ENCODE measurements at places on chromosomes 12 and 14.
A peak's percentile ranks its signal among the peaks of the same experiment; 100 is the strongest.

DNA sequence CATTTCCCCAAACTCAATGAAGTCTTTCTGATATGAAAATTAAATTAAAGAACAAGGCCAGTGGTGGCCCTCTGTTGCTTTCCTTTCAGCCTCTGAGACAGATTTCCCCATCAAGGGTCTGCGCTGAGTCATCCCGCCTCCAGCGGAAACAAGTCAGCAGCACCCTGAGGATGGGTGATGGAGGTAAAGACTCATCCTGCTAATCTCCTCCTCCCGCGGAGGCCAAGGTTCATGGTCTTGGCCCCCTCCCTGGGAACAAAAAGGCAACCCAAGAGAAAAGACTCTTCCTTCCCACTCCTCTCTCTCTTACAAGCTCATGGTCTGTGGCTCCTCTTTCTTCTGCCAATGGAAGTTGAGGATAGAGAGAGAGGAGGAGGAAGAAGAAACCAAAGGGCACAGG is 9.0 kb upstream of the NUMB start:
- DNase-seq = no peak

- no peak for DNase-seq
These were observed 92.7 kb downstream of the PAH start for GRCh38 chr12:102824218-102824835.

DNA sequence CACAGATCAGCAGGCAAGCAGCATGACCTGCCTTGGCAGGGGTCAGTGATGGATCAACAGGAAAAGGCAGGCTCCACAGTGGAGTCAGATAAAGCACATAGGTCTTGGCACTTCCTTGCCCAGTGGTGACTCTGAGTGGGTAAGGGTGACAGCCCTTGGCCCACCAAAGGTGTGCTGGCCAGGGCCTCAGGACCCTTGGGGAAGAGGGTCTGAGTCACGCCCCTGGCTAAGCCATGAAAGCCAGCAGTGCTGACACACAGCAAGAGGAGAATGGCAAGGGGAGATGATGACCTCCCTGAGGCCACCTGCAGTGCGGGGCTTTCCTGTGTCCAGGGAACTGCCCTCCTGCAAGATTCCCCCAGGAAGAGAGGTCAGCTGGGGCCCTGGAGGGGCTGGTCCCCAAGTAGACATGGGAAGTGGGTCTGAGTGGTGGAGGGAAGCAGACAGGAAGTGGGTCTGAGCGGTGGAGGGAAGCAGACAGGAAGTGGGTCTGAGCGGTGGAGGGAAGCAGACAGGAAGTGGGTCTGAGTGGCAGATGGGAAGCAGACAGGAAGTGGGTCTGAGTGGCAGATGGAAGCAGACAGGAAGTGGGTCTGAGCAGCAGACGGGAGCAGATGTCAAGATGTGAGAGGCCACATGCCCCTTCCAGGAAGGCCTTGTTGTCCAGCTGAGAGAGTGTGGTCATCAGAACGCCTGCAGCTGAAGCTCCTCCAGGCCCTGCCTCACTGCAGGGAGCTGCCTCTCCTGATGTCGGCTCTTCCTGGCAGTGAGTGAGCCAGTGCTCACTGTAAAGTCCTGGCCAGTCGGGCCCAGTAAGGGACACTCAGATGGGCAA is 34.8 kb downstream of the DIO3 start:
- DNase-seq = peak; percentile 39

- DNase-seq = no peak
These were observed 18.2 kb downstream of the PDE6H start for GRCh38 chr12:14991069-14991468.

DNA sequence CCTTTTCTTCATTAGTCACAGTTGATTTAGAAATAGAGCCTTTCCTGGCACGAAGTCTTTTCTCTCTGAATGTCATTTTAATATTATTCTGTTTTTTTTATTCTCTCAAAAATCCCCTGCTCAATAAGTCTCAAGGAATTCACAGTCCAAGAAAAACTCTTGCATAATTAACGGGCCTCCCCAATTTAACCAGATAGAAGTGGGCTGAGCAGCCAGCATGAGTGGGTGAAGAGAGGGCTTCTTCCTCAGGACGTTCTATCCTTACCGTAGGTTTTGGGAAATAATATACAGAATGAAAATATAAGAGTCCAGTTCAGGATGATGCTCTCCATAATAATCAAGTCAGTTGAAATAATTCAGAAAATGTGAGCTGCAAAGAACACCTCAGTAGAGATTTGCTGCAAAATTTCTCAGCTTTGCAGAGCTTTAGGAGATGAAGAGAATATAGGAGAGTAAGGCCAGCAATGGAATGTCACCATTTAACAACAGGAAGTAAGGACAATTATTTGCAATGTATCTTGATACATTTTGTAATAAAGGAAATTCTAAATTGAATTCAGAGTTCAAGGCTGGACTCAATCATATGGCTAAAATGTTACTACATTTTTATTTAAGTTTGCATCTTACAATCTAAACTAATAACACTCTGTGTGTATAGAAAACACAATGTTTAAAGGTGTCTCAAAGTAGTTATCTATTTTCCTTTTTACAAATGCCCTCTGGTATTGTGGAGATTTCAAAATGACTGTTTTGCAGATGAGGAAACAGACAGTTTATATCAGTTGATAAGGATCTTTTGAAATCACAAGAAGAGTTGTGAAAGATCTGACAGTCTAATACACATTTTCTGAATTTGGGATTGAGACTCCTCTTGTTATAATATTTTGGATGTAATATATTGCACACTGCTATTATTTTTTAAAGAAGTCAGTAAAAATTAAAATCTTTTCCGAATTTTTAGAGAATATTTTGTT is 1724.1 kb upstream of the SEL1L start:
- DNase-seq = no peak

- no peak for DNase-seq
These were observed 165.0 kb upstream of the GZMB start for GRCh38 chr14:24798911-24799462.

DNA sequence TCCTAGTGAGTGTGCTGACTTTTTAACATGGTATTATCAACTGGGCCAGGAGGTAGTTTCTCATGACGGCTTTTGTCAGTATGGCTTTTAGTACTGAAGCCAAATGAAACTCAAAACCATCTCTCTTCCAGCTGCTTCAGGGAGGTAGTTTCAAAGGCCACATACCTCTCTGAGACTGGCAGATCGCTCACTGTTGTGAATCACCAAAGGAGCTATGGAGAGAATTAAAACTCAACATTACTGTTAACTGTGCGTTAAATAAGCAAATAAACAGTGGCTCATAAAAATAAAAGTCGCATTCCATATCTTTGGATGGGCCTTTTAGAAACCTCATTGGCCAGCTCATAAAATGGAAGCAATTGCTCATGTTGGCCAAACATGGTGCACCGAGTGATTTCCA is 141.1 kb downstream of the HMGA2 start:
- DNase-seq = no peak

DNA sequence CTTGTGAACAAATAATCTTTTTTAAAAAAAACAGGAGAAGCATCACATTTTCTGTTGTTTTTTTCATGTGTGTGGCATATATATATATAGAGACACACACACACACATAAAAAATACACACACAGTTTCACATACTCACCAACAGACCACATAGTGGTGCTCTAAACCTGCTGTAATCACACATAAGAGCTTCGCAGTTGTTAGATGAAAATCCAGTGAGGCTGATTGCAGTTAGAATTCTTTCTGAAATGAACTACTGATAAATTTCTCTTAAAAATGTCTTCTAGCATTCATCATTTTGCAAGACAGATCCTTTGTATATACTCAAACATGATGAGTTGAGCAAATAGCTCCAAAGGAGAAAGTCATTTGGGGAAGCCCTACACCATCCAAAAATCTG is 434.3 kb upstream of the STXBP6 start:
- no peak for DNase-seq

DNA sequence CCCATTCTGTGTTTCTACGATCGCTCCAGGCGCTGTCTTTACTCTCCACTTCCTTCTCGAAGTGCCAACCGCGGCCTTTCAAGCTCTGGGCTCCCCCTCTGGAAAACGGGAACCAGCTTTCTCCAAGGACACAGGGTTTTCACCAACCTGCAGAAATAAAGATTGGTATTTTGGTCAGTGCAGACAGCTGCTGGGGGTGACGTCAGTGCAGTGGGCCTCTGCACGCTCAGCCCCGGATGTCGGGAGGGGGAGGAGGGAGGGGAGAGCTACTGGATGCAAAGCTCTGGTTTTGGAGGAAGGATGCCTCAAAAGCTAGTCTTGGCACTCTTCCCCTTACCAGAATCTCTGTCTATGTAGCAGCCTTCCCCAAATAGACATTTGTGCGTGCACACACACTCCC is 19.9 kb downstream of the HRK start:
- DNase-seq = peak; percentile 44

DNA sequence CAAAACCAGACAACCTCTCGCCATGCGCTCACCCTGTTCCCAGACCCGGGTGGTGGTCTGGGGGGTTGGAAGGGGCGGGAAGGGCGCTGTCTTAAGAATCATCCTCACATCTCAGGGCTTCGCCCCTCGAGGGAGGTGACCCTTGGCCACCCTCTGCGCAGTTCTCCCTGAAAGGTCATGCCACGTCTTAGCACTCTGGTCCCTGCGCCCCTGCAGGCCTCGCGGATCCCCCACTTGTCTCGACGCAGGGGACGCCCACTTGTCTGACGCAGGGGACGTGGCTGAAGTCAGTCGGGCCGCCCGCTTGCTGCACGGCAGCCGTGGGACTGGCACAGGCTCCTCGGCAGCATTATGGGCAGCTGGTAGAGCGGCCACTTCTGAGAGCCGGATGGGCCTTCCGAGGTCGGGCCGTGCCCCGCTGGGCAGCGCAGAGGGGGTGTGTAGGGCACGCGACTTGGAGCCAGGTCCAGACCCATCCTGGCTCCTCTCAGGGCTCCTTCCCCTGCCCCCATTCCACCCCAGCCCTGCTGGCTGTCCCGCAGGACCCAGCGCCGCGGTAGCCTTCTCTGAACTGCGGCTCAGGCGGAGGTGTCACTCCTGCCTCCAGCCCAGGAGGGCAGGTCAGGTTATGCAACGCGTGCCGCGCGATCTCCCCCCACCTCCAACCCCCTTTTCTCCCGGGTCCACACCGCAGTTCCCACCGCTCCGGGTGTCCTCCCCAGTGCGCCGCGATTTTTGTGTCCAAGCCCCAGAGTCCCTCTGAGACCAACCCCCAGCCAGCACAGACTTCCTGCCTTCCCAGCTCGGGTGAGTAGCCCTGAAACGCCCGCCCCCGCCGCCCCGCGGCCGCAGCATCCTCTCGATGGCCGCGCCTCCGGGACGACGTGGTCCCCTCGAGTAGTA is 40.9 kb upstream of the CAPRIN2 start:
- peak; percentile 47 for DNase-seq

DNA sequence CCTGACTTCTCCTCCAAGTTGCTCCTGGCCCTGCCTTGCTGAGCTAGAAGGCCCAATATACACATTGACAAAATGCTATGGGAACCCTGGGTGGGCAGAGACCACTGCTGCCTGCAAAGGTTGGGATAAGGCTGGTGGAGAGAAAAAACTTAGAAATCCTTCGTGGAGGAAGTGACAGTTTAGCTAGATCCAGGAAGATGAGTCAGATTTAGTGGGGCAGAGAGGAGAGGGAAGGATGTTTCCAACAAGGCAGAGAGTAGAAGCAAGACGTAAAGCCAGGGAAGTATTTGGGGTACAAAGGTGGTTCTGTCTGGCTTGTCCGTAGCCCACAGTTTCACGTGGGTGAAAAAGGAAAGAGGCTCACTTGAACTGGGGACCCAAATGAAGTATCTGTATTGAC is 69.0 kb upstream of the CLMN start:
- DNase-seq = no peak

DNA sequence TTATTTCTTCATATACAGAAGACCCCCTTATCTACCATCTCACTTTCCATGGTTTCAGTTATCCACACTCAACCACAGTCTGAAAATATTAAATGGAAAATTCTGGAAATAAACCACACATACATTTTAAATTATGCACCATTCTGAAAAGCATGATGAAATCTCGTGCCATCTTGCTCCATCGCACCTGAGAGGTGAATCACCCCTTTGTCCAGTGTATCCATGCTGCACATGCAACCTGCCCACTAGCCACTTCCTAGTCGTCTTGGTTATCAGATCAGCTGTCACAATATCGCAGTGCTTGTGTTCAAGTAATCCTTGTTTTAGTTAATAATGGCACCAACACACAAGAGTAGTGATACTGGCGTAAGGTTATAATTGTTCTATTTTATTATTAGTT is 145.7 kb downstream of the C12orf42 start:
- DNase-seq = no peak

DNA sequence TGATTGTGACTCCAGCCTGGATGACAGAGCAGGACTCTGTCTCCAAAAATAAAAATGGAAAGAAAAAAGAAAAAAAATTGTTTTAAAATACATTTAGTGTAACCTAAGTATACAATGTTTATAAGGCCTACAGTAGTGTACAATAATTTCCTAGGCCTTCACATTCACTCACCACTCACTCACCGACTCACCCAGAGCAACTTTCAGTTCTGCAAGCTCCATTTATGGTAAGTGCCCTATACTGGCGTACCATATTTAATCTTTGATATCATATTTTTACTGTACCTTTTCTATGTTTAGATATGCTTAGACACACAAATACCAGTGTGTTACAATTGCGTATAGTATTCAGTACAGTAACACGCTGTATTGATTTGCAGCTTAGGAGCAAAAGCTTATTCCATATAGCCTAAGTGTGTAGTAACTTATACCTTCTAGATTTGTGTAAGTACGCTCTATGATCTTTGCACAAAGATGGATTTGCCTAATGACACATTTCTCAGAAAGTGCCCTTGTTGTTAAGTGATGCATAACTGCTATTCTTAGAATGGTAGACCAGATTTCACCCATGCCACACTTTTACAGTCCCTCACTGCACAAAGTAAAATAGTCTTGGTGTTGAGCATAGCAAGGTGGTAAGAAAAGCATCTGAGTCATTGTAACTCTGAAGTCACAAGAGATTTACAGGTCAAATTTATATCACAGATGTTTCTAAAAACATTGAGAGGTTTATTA is 151.9 kb downstream of the LRRK2 start:
- DNase-seq = no peak

GRCh38 chr14:99186956-99187690 is 84.9 kb downstream of the BCL11B start:
- DNase-seq = no peak

GRCh38 chr14:91349481-91350074 is 68.0 kb downstream of the CCDC88C start:
- DNase-seq = peak; percentile 62

- no peak for DNase-seq
These were observed 192.1 kb upstream of the MYL2 start for GRCh38 chr12:111112311-111113098.

DNA sequence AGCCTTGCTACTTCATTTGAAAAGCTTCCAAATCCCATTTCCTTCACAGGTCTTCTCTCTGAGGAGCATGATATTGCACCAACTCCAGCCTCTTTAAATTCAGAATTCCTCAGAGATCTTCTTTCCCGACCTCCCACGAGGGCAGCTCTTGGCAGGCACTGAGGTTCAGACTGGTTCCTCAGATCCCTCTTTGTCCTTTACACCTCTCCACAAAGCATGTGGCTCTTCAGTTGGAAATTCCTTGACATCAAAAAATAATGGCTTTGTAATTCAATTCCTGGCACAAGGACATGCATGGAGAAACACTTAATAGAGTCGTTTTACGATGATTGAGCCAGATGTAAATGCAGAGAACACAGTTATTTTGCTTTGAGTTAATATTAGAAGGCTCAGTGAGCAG is 63.2 kb upstream of the TMX1 start:
- DNase-seq = no peak

All from activated CD4-positive, alpha-beta T cell treated with anti-CD3 and anti-CD28 coated beads, Interleukin-2, amount 10 ng/mL, durations not matched to agents 7 days and 5 days (primary cell).